ENCODE measurements at places on chromosomes 16 and 17. TPM values are rescaled to one million over a fixed set of nuclear protein-coding genes. Genes with fewer than 3 reads are reported as not detected.

GAST gene
- not detected for total RNA-seq

HBM gene
- not detected for total RNA-seq

HIC1 gene
- 0.32 TPM for total RNA-seq

GRCh38 chr17:3964203-3965117 lies at the start of gene ATP2A3:
Gene ATP2A3, minus strand, starts transcription at chr17:3964437. Its CDS starts 146 bp downstream, at chr17:3964291.
- peak; percentile 82 for DNase-seq

GRCh38 chr17:75524970-75525805 lies at the start of gene LLGL2:
Gene LLGL2, plus strand, starts transcription at chr17:75525697. Its CDS starts 17,730 bp downstream, at chr17:75543427.
- DNase-seq = peak; percentile 94

- no peak for DNase-seq
Measured at GRCh38 chr16:50910736-50911100, 168.8 kb downstream of the CYLD start.

DNA sequence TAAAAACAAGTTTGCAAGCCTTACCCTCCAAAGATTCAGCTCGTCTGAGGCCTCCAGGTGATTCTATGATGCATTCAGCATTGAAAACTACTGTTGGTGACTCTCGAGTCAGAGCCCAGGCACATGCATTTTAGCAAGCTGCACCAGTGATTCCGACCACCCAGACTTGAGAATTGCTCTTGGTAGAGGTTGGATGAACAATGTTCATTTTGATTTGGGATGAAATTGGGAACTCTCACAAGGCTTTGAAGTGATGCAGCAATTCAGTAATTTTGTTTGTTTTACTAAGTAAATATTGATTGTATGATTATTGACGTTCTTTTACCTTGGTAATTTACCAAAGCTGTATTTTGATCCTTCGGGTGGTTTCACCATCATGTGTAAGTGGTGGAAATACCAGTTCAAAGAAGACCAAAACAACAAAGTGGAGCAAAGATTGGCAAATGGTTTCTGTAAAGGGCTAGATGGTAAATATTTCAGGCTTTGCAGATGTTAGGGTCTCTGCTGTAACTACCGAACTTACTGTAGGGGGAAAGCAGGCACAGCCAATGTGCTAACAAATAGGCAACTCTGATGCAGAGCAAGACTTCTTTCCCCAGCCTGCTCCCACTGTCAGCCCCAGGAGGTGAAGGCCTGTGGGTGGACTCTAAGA lies 11.8 kb downstream of the ALDH3A2 start:
- no peak for DNase-seq

DNA sequence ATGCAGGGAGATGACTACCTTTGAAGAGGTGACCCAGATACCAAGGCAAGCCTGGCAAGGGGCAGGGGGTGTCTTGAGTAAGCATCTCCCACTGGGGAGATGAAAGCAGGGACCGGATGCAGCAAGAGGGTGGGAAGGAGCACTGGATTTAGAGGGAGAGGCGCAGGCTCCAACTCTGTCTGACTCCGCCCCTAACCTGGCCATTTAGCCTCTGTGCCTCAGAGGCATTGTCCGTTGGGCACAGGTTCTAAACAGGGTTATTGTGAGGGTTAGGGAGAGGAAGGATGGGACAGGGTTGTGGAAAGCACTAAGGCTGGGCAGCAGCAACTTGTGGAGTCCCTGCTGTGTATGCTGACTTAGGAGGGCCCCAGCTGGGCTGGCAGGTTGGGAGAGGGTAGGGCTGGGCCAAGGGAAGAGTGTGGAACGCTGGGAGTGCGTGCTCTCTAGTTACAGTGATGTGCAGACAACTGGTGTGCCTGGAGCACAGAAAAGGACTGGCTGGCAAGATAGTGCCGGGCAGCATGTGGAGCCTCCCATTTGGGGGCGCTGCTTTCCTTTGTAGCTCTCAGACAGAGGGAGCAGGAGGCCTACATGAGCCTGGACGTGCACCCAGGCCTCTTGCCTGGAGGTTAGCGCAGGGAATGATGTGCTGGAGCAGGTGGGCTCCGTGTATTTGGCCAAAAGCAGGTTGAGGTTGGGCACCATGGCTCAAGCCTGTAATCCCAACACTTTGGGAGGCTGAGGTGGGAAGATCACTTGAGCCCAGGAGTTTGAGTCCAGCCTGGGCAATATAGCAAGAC lies 26.2 kb downstream of the TBX2 start:
- DNase-seq = no peak

All from OCI-LY7 (cell line).